ENCODE measurements at places on chromosomes 6 and 20.

- DNase-seq = no peak
Measured at GRCh38 chr6:107639511-107639910, 149.6 kb downstream of the SOBP start.

DNA sequence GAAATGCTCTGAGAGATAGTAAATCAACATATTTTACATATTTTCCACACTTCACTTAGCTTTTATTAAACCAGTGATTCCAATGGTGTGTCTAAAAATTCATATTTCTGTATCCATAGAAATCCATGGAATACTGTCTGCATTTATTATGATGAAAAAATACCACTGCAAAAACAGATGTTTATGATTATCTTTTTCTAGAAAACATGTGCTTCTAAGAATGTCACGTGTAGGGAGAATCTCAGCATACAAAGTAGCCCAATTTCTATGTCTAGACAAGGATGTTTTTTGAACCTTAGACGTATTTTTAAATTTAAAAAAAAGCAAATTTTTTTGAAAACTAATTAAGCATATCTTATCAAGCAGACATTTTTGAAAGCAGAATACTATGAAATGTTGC, 622.4 kb downstream of the TENT5A start:
- no peak for DNase-seq

GRCh38 chr6:140809694-140810101, 1323.0 kb upstream of the GJE1 start:
- no peak for DNase-seq

GRCh38 chr6:156689656-156690055, 87.5 kb upstream of the ARID1B start:
- DNase-seq = no peak

GRCh38 chr20:58646257-58646656, 4.8 kb upstream of the STX16 start:
- no peak for DNase-seq

- DNase-seq = no peak
Measured at GRCh38 chr20:16801919-16802651, 53.9 kb downstream of the OTOR start.

DNA sequence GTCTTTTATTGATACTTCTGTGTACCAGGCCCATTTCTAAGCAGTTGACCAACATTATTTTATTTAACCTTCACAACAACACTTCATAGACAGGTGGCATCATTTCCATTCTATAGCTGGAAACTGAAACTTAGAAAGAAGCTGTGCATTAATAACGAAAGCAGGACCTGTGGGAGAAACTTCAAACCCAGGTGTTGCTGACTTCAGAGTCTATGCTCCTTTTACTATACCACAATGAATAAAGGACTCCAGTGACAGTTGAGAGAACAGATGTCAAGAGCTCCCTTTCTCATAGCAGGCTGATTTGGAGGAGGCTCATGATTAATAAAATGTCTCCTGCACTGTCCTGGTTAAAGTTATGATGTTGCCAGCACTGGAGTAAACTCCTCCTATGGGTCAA, 56.6 kb upstream of the POU3F2 start:
- no peak for DNase-seq

DNA sequence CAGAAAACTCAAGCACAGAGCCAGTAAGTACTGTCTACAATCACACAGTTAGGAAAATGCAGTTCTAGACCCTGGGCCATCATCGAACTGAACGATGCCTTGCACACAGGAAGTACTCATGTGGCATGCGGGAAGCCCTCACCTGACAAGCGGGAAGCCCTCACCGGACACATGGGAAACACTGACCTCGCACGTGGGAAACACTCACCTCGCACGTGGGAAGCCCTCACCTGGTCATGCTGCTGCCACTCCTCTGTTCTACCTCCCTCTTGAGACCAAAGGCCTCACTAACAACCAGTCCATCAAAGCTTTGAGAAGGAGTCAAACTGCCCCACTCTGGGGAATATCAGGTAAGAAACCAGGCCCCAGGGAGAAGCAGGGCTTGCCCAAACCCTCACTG, 105.6 kb upstream of the PTPRT start:
- DNase-seq = no peak

DNA sequence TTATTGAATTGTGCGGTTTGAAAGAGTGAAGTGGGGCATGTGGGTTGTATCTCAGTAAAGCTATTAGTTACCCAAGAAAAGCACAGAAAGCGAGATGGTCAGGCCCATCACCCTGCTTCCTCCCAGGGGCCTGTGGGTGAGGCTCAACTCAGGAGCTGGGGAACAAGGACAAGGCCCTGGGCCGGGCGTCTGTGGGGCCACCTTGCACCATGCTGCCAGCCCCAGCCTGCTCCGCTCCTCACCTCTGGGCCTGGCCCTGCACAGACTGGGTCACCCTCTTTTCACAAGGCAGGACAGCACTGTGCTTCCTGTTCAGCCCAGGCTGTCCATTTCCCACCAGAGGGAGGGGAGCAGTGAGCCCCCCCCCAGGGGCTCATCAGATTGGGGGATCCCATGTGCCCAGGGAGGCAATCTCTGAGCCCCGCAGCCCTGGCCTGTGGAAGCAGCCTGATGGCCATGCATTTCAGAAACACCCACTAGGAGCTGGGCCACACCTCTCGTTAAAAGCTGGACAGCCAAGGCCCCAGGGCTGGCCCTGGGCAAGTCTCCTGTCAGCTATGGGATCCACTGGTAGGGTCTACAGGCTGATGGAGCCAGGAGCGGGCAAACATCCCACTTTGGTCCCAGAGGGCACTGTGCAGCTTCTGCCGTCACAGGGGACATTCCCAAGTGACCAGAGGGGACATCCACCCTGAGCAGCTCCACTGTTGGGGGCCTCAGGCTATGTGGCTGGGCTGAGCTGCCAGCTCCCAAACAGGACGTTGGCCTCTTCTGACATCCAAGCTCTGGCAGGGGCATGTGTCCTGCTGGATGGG, 55.9 kb downstream of the YTHDF1 start:
- DNase-seq = no peak

- no peak for DNase-seq
Measured at GRCh38 chr6:144087789-144088426, 7.5 kb downstream of the SF3B5 start.

DNA sequence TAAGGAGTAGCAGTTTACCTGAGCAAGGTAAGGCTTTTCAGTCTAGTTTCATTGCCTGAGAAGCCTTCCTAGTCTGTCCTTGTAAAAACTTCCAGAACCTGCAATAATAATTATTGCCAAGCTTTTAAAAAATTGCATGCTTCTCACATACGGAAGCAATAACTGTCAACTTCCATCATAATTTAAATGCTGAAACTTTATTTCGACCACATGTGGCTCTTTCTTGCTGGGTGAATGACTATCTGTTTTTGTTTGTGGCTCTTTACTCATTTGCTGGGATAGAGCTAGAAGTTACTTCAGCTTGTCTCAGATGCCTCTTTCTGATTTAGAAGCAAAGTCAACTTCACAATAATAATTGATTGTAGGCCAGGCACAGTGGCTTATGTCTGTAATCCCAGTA, 95.9 kb upstream of the COL21A1 start:
- DNase-seq = no peak

GRCh38 chr6:84284428-84285049, 57.1 kb upstream of the CEP162 start:
- DNase-seq = no peak

DNA sequence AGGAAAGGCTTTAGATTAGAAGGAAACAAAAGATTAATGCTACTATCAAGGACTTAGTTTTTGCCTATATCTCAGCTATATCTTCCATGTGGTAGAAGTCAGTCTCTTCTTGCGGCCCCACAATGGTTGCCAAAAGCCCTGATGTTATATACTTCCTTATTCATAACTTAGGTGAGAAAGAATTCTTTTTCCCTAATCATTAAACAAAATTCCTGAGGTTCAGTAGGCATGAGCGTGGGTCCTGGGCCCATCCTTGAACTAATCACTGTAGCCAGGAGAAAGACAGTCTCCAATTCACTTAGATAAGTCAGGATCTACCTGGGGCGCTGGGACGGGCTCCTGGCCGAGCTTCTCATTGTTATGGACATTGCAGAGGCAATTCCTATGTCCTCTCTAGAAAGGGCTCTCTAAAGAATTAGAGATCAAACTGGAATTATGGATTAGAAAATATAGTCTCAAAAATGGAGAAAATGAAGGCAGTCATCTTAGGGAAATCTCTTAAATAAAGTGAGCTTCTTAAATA, 134.3 kb downstream of the KIF6 start:
- no peak for DNase-seq

GRCh38 chr20:49562311-49563014, 5.5 kb downstream of the PTGIS start:
- DNase-seq = no peak

- DNase-seq = no peak
Measured at GRCh38 chr6:55141611-55142010, 32.7 kb upstream of the HCRTR2 start.

GRCh38 chr20:46458866-46459750, 52.7 kb upstream of the ELMO2 start:
- DNase-seq = no peak

- DNase-seq = peak; percentile 37
Measured at GRCh38 chr6:107823047-107823557, 1.0 kb downstream of the SCML4 start.

DNA sequence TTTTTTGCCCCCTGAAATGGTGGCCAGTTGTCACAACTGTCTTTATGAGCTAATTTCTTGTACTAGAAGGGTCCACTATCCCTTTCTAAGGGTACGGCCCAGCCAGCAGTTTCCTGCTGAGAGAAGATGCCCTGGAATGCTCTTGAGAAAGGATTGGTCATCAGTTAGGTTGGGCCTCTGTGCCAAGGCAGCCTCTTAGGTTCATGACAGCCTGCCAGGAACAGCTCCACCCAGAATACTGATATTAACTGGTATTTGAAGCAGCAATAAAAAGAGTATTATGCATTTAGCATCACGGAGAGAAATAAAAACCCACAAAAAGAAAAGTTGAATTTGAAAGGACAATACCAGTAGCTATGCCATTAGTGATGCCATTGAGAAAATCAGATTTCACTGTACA, 9.0 kb upstream of the HINT3 start:
- no peak for DNase-seq

DNA sequence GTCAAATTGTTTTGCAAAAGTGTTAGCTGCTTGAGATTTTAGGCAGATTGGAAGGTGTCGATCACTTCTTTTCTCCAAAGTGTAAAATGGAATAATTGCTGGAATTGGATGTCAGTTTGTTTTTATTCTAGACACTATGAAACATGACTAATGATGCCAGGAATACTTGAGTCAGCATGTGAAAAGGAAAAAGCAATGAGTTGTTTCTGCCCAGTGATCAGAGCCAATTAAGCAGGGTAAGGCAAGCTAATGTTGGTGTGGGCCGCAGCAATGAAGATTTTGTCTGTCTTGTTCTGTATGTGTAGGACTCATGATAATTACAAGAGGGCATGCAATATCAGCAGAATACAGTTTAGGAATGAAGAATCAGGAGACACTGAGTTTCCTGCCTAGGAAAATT, 110.3 kb downstream of the CARMIL1 start:
- DNase-seq = no peak

DNA sequence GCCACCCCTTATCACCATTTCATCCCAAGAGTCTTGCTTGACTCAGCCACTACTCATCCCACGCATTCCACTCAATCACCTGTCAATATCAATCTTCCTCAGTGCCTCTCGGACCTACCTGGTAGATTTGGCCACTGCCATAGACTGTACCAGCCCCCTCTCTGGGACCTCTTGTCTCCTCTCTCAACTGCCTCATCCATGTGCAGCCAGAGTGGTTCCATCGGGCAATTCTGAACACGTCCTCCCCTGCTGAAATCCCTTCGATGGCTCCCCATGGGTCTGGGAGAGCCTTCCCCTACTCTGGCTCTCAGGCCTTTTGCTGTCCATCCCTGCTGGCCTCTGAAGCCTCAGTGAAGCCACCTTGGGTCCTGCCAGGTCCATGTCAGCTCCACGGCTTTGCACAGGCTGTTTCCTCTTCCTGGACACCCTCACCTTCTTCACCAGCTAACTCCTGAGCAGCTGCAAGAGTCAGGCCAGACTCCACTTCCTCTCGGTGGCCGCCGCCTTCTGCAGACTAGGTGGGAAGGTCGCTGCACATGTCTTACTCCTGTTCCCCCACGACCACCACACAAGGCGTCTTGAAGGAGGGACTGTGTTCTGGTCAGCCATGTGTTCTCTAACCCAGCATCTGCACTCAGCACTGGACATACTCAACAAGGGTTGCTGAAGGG, 120.4 kb downstream of the TOX2 start:
- no peak for DNase-seq

- no peak for DNase-seq
Measured at GRCh38 chr6:168129292-168130167, 50.5 kb upstream of the FRMD1 start.

- no peak for DNase-seq
Measured at GRCh38 chr6:20991910-20992309, 457.7 kb downstream of the CDKAL1 start.

DNA sequence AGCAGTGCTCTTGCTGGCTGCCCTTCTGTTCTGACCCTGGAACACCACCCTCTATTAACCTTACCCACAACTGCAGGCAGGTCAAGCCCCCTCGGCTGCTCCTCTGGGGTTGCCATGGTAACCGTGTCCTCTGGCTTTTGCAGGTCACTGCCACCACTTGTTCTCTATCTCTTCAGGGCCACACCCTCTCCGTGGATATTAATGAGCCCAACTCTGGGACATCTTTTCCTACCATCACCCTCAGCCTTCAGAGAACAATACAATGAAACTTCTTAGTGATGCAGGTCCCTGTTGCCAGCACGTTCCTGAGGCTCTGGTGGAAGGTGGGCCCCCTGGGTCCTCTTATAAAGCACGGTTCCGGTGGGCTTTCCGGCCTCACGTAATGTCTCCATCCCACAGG, 30.8 kb upstream of the MICB start:
- DNase-seq = no peak

DNA sequence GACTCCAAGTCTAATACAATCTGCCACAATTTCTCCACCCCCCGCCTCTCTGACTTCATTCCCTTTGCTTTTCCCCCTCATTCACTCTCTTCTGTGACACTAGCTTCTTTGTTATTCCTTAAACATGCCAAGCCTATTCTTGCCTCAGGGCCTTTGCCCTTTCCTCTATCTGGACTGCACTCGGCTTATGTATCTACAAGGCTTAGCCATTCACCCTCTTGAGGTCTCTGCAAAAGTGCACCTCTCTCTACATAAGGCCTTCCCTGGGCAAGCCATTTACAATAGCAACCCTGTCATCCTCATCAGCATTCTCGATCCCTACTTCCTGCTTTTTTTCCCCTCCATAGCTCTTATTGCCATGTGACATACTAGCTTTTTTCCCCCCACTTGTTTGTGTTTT, 168.9 kb downstream of the PDSS2 start:
- DNase-seq = no peak
